ENCODE measurements at places on chromosomes 7 and 10.

- no peak for DNase-seq
Observed at GRCh38 chr10:131077724-131078123, 233.8 kb downstream of the TCERG1L start.

DNA sequence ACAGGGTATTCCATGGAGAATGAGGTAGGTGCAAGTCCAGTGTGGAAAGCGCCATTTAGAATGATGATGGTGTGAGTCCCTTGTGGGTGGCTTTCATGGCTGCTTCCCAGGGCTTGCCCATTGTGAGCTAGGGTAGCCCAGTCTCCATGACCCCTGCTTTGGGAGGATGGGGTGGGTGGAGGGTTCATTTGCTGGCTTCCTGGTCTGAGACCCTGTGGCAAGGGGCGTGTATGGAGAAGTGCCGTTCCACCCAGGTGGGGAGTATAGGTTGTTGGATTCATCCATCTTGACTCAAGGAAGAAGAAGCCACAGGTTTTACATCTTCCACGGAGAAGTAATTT is 27.7 kb downstream of the CCM2 start:
- no peak for DNase-seq

- DNase-seq: no peak
Observed at GRCh38 chr7:121410829-121411596, 14.9 kb upstream of the FAM3C start.

GRCh38 chr10:99656199-99657064 is 2.9 kb upstream of the ENTPD7 start:
- no peak for DNase-seq

DNA sequence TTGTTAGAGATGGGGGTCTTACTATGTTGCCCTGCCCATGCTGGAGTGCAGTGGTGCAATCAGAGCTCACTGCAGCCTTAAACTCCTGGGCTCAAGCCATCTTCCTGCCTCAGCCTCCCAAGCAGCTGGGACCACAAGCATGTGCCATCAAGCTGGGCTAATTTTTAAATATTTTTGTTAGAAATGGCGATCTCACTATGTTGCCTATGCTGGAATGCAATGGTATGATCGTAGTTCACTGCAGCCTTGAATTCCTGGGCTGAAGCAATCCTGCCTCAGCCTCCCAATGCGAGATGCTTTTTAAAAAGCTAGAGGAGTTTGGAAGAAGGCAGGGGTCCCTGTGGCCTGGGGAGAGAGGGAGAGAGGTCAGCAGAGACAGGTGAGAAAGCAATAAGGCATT is 600.1 kb upstream of the AUTS2 start:
- no peak for DNase-seq

- no peak for DNase-seq
Observed at GRCh38 chr7:64463636-64464375, 99.1 kb downstream of the ZNF680 start.

DNA sequence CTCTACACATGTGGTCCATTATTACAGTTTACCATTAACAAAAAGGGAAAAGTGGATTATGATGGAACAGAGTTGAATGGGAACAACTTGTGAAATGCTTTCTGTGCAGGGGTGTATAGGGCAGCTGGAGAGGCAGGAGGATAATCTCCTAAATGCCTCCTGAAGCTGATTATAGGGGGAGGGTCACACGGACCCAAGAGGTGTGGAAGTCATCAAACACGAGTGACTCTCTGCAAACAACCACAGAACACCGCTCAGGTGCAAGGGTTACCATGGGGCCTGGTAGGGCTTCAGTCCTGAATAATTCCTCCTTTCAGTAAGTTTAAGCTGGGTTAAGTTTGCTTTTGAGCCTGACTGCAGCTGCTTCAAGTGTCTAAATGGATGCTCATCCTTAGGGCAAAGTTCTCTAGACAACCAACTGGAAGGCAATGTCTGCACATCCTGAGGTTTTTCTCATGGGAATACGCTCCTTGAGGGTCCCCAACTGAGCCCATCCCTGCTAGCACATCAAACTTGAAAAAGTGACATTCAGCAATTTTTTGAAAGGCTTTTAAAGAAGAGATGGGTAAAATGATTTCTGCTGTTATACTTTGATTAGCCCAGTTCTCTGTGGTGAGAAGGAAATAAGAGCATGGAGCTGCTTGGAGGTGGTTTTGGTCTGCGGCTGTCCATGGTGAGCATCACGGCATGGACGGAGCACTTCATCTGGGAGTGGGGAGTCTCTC is 1.9 kb downstream of the PDE6C start:
- DNase-seq: no peak

DNA sequence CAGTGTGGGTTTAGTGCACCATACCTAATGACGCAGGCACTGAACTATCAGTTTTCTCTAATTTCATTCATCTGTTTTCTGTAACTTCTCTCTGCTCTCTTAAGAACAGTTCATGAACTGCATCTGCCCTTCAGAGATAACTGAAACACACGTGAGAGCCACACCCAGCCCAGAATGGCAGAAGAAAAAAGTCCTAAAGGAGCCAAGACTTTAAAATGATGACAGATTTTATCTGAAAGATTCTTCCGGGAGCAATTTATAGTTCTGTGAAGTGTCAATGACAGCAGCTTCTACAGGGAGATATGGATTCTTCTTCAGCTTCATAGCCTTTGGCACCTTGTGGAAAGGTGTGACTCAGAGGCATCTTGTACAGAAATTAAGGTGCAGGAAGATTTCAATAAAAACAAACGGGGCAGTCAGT is 211.5 kb upstream of the SLC26A5 start:
- DNase-seq: no peak

GRCh38 chr7:16646472-16647072 is 591 bp downstream of the BZW2 start:
- no peak for DNase-seq

- no peak for DNase-seq
Observed at GRCh38 chr7:132828502-132828901, 252.2 kb upstream of the PLXNA4 start.

DNA sequence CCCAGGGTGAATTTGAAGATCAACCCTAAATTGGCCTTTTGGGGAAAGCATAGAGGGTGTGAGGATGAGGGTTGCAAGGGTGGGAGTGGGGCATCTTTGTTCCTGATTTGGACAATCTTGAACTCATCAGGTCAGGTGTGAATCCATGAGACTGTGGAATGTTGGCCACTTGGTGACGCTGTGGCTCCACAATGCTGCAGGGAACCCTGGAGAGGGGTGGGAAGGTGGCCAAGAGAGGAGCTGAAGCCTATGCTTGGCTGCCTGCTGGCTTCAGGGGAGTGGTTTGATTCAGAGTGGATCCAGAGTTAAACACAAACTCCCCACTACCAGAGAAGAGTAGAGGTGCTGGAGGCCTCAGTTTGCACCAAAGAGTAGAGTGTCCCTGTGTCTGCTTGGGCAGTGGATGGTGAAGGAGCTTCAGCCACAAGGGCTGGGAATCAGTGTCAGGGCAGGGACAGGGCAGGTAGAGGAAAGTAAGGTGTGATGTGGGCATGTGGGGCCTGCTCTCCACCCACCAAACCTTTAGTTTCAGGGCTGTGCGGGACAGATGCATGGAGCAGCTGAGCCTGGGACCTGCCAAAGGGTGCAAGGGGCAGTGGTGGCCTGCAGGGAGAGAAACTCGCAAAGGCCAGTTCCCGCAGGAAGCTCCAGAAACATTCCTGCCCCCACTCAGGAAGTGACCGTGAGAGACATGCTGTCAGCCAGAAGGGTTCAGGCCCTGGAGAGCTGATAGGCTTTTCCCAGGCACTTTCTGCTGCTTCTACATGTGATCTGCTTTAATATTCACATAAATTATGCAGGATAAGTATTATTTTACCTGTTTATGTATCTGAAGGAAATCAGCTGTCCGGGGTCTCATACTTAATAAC is 81.0 kb upstream of the PRSS58 start:
- DNase-seq: no peak

DNA sequence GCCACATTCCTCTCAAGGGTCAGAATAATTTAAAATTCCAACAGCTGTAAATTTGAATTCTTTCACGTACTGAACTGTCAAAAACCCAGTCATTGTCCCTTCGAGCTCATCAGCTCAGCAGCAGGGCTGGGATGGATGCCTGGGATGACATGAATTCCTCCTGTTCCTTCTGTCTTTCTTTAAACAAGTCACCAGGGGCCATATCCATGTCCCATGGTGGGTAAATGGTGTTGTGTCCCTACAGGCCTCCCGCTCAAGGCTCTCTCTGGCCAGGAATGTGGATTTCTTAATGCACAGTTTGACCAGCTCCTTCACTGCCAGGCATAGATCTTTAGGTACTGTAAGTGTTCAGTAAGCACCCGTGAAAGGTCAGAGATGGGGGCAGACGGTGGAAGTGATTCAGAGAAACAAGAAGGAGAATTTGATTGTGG is 13.8 kb upstream of the TECPR1 start:
- no peak for DNase-seq

DNA sequence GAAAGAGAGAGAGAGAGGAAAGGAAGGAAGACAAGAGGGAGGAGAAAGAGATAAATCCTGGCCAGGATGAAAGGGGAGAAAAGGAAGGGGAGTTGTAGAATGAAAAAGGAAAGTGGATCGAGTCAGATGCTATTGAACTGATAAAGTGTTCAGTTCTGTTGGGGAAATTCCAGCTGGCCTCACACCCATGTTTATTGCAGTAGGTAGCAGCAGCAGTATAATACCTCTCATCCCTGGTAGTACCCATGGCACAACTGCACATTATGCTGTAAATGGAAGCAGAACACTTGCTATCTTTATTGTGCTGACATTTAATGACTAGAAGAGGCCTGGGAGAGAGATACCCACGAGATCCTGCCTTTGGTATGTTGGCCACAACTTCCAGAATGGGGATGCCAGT is 178.1 kb downstream of the EVX1 start:
- no peak for DNase-seq

- no peak for DNase-seq
Observed at GRCh38 chr10:27100813-27101347, 586 bp upstream of the ANKRD26 start.

- no peak for DNase-seq
Observed at GRCh38 chr10:122263971-122264370, 7.1 kb upstream of the BTBD16 start.

GRCh38 chr10:92832998-92833650 is 15.2 kb upstream of the EXOC6 start:
- no peak for DNase-seq

GRCh38 chr7:114901771-114902170 is 20.1 kb upstream of the MDFIC start:
- no peak for DNase-seq

DNA sequence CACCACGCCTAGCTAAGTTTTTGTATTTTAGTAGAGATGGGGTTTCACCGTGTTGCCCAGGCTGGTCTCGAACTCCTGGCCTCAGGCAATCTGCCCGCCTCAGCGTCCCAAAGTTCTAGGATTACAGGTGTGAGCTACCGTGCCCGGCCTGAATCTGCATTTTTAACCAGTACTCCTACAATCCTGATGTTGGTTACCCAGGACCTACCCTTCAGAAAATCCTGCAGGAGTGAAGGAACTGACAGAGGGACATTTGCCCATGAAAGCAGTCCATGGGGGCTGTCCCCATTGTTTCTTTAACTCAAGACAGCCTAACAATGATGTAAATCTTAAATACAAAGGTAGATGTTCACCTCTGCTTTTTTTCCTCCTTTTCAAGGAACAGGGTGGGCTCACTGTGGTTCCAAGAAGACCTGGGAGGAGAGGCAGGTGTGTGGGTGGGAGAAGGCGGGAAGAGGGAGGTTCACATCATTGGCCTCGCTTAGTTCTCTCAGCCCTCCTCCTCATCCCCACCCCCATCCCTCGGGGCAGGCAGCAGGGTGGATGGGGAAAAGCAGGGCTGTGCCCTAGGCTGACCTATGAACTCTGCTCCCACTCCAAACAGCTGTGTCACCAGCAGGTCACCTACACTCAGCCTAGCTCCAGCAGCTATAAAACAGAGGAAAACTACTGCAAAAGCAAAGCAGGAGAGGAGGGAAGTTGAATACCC is 13.5 kb downstream of the LRRC20 start:
- no peak for DNase-seq

- no peak for DNase-seq
Observed at GRCh38 chr7:123367484-123368122, 166.8 kb downstream of the IQUB start.

All from activated CD8-positive, alpha-beta memory T cell treated with anti-CD3 and anti-CD28 coated beads for 48 hours (primary cell).